Airway epithelial cell (primary cell): ENCODE measurements at places on chromosomes 1 and 21. TPM values are rescaled to one million over a fixed set of nuclear protein-coding genes. Genes with fewer than 3 reads are reported as not detected.

The GJA4 gene
- not detected in 2 replicates for total RNA-seq

The FAAP20 gene
- 24.4 and 28.3 TPM in 2 replicates for total RNA-seq

The DAB1 gene
- total RNA-seq = not detected in 2 replicates

The FMO2 gene
- total RNA-seq = not detected in 2 replicates

The RPL22 gene
- total RNA-seq = 226 TPM in 2 replicates

The ADAMTS4 gene
- total RNA-seq = 0.05 and 0.07 TPM in 2 replicates

The RWDD3 gene
- 6.5 and 7.1 TPM in 2 replicates for total RNA-seq

The ST6GALNAC5 gene
- total RNA-seq = 0.60 and 1.5 TPM in 2 replicates

The ACTL8 gene
- 0.85 TPM in 1 of 2 replicates, not detected in the other for total RNA-seq

The PDXK gene
- total RNA-seq = 137 and 146 TPM in 2 replicates

The MCOLN3 gene
- 1.8 and 2.5 TPM in 2 replicates for total RNA-seq

The RRAGC gene
- 6.5 and 9.0 TPM in 2 replicates for total RNA-seq

The LDLRAD1 gene
- total RNA-seq = 0.35 and 0.42 TPM in 2 replicates

The OR10J1 gene
- total RNA-seq = not detected in 2 replicates

The NT5C1A gene
- total RNA-seq = not detected in 2 replicates

The TLR5 gene
- 2.1 and 2.8 TPM in 2 replicates for total RNA-seq

The SPATA17 gene
- 1.5 and 2.1 TPM in 2 replicates for total RNA-seq

The ANGPTL3 gene
- not detected in 2 replicates for total RNA-seq

The ANGPTL1 gene
- not detected in 2 replicates for total RNA-seq

The PARS2 gene
- total RNA-seq = 5.5 and 6.6 TPM in 2 replicates

The SPRR2E gene
- total RNA-seq = 5.4 and 6.5 TPM in 2 replicates

The GRIK1 gene
- total RNA-seq = not detected in 2 replicates

The CELA2A gene
- total RNA-seq = not detected in 2 replicates

The FAM167B gene
- not detected in 2 replicates for total RNA-seq

The IGSF9 gene
- total RNA-seq = 42.0 and 44.1 TPM in 2 replicates

The RAB3B gene
- 4.7 and 6.7 TPM in 2 replicates for total RNA-seq
